ENCODE measurements at places on chromosomes 3 and 15. TPM values are rescaled to one million over a fixed set of nuclear protein-coding genes. Genes with fewer than 3 reads are reported as not detected.

SKOR1 gene
- not detected for total RNA-seq

FAM162A gene
- total RNA-seq: 33.9 TPM

PLSCR5 gene
- not detected for total RNA-seq

MUSTN1 gene
- total RNA-seq: not detected

GRCh38 chr3:155609586-155609985 lies 135.3 kb downstream of the PLCH1 start:
- no peak for DNase-seq

DNA sequence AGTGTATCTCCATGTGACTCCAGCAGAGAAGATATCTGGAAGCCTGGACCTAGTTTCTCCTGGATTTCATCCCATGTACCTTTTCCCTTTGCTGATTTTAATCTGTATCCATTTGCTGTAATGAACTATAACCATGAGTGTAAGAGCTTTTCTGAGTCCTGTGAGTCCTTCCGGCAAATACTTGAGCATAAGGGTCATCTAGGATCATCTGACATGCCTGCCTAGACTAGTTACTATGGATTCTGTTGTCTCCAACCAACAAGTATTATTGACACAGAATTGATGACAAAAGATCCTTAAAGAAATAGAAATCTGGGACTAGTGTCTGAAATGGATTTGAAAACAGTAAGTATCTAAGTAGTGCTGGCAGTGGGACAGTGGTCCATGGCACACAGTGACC lies 11.3 kb upstream of the UBE3A start:
- no peak for DNase-seq

GRCh38 chr3:69696367-69696766 lies 42.9 kb upstream of the MITF start:
- DNase-seq: no peak
